ENCODE measurements at places on chromosomes 3 and 15.

DNA sequence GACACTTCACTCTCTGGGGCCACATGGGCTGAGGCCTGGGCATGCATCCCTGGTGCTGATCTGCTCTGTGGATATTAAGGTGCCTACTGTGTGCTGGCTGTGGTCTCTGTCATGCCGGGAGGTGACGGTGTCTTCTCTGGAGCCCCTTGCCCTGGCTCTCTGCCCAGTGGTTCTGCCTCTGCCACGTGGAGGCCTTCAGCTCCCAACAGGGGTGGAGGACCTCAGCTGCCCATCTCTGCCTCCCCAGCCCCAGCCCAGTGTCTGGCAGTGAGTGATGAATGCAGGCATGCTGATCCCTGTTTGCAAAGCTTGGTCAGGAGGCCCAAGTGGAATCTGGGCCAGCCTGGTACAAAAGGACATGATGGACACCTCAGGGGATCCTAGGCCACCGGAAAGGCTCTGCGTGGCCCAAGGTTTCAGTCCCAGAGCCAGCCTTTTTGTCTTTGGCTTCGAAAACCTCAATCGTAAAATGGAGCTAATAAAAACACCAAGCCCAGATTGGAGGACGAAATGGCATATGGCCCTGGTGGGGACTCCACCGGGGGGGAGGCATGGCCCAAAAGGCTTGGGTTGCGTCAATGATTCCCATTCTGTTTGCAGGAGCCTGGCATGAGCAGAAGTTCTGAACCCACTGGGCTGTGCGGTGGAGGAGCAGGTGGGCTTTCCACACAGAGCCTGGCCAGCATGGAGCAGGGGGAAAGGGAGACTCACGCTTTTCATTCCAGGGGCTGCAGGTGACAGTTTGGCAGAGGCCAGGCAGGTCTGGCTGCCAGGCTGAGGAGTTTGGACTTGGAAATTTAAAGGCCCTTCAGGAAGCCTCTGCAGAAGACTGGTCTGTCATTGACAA, 54.7 kb upstream of the KLF13 start:
- no peak for DNase-seq

DNA sequence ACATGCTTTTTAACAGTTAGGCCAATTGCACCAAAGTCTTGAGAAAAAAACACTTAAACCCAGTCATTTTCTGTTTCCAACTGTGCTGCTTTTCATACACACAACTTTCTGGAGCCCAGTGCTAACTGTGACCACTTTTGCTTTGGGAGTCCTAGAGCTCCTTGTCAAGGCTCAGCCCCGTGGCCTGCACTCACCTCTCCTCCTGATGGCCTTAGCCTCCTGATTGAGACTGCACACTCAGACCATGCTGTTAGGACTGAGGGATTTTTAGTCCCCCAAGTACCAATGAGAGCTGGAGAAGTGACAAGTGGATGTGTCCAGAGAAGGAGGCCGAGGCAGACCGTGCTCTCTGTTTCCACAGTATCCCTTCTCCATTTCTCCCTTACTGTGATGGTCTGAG, 15.2 kb upstream of the RARRES1 start:
- DNase-seq = no peak

- no peak for DNase-seq
Measured at GRCh38 chr3:50661321-50661837, 13.3 kb upstream of the DOCK3 start.

DNA sequence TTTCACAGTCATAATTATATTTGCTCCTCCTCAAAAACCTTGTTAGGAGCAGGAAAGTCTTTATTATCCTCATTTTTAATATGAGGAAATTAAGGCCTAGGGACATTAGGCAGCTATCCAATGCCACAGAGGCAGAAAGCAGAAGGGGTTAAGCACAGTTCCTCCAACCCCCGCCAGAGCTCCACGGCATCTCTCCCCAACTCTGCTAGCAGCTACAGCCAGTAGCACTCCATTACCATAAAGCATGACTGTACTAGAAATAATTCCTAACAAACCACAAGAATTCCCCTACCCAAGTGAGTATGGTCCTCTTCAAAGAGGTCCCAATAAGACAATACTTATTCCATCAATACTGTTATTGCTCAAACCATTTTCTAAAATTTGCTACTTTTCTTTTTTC, 9.8 kb downstream of the HEG1 start:
- no peak for DNase-seq

- no peak for DNase-seq
Measured at GRCh38 chr15:101206176-101206591, 45.7 kb downstream of the CHSY1 start.

GRCh38 chr3:58720526-58720925, 54.0 kb upstream of the FAM3D start:
- DNase-seq = no peak

GRCh38 chr15:41897363-41897799, 3.5 kb upstream of the SPTBN5 start:
- no peak for DNase-seq

GRCh38 chr3:146345900-146346299, 95.0 kb upstream of the PLSCR4 start:
- DNase-seq = no peak

DNA sequence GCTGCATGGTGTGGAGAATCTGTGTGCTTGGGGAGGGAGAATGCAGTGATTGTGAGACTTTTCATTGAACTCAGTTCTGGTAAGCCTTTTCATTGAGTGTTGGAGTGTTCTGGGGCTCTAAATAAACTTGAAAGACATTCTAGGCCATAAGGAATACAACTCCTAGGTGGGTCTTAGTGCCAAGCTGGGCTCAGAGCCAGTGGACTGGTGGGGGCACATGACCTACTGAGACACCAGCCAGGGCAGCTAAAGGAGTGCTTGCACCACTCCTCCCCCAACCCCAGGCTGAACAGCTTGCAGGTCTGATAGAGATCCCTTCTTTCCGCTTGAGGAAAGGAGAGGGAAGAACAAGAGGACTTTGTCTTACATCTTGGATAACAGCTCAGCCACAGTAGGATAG, 21.7 kb upstream of the KPNA4 start:
- no peak for DNase-seq

GRCh38 chr15:66700412-66700801, 1.6 kb upstream of the SMAD6 start:
- no peak for DNase-seq

- DNase-seq = peak; percentile 90
Measured at GRCh38 chr15:74438721-74439316, 5.1 kb upstream of the SEMA7A start.

GRCh38 chr3:157660847-157661246, 157.6 kb upstream of the VEPH1 start:
- DNase-seq = no peak

GRCh38 chr3:100104442-100104798, 9.9 kb downstream of the FILIP1L start:
- DNase-seq = no peak

GRCh38 chr3:114441386-114441785, 147.6 kb downstream of the TIGIT start:
- no peak for DNase-seq

- DNase-seq = peak; percentile 44
Measured at GRCh38 chr3:142724682-142725356, 985 bp downstream of the TRPC1 start.

DNA sequence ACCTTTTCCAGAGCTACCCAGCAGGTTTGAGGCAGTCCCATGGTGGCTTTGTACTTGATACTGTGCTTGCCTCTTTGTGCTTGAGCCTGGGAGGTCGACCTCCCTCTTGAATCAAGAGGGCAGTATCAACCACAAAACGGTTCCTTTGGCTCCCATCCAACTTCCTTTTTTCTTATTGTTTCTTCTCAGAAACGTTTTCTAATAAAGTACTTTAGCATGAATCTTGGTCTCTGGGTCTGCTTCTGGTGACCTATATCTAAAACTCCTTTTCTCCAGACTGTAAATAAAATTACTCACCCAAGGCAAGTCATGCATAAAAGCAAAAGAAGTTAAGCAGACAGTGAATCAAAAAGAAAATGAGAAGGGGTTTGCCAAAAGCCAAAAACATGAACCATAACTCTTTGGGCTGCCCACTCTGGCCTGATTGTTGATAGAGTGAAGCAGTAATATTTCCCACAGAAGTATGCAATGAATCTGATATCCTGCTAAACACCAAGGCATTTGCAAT, 112.2 kb upstream of the SLC4A7 start:
- DNase-seq = peak; percentile 87

- DNase-seq = peak; percentile 84
Measured at GRCh38 chr3:62188681-62189375, 184.5 kb downstream of the FEZF2 start.

DNA sequence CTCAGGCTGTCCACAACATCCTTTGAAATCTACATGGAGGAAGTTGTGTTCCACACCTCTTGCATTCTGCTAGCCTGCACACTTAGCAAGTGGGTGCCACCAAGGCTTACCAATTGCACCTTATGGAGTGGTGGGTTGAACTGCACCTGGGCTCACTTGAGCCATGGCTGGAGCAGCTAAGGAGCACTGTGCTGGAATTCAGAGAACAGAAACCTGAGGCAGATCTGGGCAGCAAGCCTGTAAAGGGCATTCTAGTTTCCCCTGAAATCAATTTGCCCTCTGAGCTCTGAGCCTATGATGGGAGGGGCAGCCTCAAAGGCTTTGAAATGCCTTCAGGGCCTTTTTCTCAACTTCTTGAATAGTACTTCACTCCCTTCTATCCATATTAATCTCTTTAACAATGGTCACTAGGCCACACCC, 18.0 kb downstream of the BTLA start:
- no peak for DNase-seq

GRCh38 chr15:44194323-44195150, 534 bp downstream of the FRMD5 start:
- peak; percentile 79 for DNase-seq

DNA sequence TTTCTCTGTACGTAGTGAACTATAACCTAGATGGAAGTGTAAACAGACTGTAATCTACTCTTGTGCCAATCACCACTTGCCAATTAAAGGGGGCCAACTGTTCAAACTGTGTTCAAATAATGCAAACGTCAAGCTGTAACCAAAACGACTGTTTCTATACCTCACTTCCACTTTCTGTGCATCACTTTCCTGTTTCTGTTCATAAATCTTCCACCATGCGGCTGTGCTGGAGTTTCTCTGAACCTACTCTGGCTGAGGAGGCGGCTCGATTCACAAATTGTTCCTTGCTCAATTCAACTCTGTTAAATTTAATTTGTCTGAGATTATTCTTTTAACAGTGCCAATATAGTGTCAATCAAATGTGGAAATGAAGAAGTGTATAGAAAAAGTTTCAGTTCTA, 206.7 kb upstream of the TBC1D5 start:
- DNase-seq = peak; percentile 38

DNA sequence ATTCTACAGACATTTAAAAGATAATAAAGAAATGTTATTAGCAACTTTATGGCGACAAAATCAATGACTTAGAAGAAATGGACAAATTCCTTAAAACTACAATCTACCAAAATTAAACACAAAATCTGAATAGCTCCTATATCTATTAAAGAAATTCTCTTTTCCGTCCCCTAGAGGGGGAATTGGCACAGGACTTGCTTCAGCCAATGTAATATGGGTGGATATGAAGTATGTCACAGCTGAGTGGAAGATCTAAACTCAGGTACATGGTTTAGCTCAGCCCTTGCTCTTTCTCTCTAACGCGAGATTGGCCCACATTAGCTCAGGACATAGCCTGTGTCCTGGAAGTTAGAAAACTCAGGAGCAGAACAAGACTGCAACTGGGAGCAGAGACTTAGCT, 79.3 kb downstream of the DNAH12 start:
- peak; percentile 48 for DNase-seq

DNA sequence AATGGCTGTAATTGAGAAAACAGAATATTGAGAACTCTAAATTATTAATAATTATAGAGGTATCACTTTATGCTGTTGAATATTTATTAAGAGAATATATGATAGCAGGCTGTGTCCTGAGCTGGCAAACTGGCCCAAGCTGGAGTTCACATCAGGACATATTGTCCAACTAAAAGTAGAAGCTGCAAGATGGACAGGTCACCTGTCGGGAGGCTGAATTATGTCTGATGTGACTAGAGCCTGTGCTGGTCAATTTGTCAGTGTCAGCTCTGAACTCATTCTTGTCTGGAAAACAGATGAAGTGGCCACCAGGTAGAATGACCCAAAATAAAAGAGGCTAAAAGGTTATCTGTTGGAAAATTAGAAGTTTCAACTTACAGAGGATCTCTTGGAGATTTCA, 392.2 kb downstream of the LRTM1 start:
- no peak for DNase-seq

DNA sequence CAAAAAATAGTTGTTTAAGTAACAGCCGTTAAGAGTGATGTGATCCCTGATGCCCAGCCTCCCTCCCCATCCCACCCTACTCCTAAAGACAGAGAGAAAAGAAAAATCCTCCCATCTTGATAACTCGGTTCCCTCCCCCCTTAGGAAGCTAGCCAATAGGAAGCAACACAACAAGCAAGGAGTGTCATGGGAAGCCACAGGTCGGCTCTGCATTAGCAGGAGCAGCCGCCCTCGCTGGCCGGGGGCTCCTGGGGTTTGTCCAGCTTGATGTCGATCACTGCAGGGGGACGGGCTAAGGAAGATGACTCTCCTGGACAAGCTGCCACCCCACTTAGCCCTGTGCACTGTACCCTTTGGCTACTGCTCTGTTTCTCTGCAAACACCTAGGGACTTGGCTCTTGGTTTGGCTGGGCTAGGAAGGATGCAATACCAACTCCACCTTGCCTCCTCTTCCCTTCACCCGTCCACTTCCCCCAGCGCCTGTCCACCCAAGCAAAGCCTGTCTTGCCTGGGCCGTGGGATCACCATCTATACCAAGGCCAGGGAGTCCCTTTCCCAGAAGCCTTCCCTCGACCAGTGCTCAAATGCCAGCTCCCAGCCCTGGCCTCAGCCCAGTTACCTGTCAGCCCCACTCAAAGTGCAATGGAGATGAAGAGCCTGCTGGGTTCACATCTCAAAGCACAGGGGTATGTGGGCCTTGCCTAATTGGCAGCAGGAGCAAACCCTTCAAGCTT, 23.1 kb downstream of the SRPRB start:
- DNase-seq = no peak

DNA sequence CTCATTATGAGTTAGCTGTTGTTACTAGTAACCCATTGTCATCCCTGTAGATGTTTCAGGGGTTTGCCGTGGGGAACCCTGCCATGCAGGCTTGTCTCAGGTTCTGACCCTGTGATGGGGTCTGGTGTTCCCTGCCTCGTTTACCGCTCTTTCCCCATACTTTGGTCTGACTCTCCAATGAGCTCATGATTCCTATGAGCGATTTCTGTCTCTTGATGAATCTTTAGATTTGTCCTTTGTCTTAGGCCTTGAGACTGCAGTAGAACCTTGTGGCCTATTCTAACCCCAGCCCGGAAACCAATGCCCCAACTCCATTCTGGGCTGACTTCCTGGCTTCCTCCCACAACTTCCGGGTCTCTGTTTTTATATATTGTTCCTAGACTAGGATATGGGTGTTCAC, 11.3 kb upstream of the IQGAP1 start:
- peak; percentile 84 for DNase-seq

DNA sequence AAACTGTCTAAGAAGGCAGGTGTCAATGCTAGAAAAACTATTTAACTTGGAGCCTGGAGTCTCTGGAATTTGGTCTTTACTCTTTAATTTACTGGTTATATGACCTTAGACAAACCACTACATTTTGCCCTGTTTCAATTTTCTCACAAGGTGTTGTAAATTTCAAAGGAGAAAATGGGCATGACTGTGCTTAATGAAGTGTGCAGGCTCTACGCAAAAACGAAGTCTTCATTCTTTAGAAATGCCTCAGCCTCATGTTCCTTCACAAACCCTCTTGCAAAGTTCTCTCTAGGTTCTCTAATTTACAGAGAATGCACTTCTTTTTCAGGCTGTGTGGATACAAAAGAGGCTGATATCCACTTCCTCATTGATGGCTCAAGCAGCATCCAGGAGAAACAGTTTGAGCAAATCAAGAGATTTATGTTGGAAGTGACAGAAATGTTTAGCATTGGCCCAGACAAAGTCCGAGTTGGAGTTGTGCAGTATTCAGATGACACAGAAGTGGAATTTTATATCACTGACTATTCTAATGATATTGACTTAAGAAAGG, 39.1 kb downstream of the COL6A5 start:
- no peak for DNase-seq

Data from hematopoietic multipotent progenitor cell treated with erythropoietin and hydrocortisone succinate and interleukin-3 and kit ligand, for 4 days (in vitro differentiated cells).